Fibroblast of villous mesenchyme (primary cell): ENCODE measurements at places on chromosomes 2 and 18. TPM values are rescaled to one million over a fixed set of nuclear protein-coding genes. Genes with fewer than 3 reads are reported as not detected.

- no peak for DNase-seq
Measured at GRCh38 chr2:60555783-60556139, 2.3 kb upstream of the BCL11A start.

DNA sequence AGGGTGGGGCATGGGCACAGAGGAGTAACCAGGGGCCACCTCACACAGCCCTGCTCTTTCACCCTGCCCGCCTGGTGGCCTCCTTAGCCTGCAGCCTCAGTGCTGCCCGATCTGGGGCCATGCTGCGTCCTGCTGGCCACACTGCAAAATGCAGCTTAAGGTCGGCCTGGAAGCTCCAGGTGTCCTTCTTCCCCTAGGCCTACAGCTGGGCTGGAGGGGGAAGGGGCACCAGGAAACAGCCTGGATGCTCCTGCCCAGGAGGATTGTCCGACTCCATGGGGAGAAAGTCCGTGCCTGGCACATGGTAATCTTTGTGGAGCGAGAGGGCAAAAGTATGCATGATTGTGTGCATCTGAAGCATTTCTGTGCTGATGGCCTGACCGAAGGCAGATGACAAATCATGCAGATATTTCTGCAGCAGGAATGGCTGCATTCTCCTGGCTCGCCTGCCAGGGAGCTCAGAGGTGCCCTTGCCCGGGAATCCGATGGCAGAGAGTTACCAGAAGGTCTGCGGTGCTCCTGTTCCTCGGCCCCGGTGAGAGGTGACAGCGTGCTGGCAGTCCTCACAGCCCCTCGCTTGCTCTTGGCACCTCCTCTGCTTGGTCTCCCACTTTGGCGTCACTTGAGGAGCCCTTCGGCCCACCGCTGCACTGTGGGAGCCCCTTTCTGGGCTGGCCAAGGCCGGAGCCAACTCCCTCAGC lies 12.8 kb upstream of the ALPP start:
- peak; percentile 38 for DNase-seq

DNA sequence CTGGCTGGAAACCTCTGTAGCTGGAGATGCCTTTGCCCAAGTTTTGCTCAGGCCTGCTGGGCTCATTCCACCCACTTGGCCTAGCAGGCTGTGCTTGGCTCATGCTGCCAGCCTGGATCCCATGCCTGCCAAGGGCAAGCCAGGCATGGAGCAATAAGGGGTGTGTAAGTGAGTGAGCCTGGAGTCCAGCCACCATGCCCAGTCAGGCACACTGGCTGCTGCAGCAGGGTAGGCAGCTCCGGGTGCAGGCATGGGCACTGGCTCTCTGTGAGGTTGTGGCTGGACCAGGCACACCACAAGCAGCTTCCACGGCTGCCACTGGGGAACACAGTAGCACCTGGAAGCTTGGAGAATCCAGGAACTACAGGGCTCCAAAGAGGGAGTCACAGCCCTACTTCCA lies 147.7 kb upstream of the HS6ST1 start:
- no peak for DNase-seq

- DNase-seq, result peak; percentile 88
Measured at GRCh38 chr2:42064417-42064942, 16.7 kb downstream of the PKDCC start.

GRCh38 chr2:94939349-94939748 lies 68.1 kb downstream of the TEKT4 start:
- no peak for DNase-seq

GRCh38 chr18:923144-923866 lies 18.6 kb downstream of the ADCYAP1 start:
- no peak for DNase-seq

DNA sequence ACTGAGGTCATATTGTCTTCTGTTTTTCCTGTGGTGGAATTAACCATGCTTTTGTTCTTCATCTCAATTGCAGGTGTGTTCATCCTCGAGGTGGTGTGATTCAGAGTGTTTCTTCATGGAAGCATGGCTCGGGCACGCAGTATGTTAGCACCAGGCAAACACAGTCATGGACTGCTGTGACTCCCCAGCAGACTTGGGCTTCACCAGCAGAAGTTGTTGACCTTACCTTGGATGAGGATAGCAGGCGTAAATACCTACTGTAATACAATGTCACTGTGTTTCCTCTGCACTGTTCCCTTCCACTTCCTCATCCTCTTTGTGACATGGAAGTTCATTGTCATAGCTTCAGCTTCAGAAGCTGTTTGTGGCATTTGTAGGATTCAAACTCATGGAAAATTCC lies 158.7 kb downstream of the HAUS1 start:
- DNase-seq, result no peak

GRCh38 chr2:23452372-23452771 lies 67.4 kb downstream of the KLHL29 start:
- no peak for DNase-seq

DNA sequence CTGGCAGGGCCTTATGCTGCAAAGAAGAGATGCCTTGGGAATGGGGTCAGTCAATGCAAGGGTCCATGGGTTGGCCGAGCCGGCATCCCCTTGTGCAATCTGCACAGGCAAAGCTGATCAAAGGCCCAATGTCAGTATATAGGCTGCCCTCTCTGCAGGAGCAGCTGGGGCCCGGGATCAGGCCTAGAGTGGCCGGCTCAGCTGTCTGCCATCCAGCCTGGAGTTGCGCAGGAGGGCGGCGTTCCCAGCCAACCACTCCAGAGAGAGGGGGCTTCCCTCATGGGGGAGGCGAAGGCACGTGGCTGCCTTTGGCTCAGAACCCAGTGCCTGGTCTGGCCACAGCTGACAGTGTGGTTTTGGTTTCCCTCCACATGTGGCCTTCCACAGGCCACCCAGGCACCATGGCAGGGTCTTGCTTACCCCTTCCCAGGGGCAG lies 3.9 kb downstream of the INPP5D start:
- no peak for DNase-seq

DNA sequence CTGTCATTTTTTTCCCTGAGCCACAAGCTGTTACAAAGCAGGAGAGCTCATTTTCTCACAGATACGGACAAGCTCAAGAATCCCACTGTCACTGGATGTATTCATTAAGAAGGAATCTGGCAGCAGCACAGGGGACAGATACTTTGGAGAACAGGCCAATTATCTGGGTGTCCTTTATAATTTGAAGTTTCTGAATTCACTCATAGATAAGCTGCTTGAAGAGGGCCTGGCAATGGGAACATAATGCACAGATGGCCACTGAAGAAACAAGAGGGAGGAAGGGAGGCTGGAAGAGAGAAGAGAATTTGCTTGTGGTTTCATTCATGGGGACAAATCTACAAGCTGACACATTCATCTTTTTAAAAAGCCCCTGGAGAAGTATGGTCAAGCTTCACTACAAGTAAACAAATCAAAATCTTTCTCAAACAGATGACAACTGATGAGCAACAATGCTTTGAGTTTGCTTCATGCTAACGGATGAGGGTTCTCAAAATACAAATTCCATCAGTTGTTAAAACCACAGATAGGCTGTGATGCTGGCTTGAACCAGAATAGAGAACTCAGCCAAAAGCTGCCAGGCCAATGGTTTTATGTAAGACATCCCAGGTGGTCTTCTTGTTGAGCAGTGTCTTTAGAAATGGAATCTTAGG lies 11.9 kb downstream of the BCL2 start:
- DNase-seq, result no peak

DNA sequence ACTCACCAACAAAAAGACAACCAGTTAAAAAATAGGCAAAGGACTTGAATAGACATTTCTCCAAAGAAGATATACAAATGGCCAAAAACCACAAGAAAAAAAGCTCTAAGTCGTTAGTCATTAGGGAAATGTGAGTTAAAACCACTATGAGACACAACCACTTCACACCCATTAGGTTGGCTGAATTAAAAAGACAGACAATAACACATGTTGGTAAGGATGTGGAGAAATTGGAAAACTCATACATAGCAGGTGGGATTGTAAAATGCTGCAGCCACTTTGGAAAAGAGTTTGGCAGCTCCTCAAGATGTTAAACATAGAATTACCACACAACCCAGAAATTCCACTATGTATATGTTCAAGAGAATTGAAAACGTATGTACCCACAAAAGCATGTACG lies 117.6 kb upstream of the SPATS2L start:
- no peak for DNase-seq

GRCh38 chr2:233473386-233473791 lies 93.2 kb downstream of the USP40 start:
- no peak for DNase-seq

- DNase-seq, result no peak
Measured at GRCh38 chr18:74929110-74929509, 279.8 kb downstream of the PTGR3 start.

DNA sequence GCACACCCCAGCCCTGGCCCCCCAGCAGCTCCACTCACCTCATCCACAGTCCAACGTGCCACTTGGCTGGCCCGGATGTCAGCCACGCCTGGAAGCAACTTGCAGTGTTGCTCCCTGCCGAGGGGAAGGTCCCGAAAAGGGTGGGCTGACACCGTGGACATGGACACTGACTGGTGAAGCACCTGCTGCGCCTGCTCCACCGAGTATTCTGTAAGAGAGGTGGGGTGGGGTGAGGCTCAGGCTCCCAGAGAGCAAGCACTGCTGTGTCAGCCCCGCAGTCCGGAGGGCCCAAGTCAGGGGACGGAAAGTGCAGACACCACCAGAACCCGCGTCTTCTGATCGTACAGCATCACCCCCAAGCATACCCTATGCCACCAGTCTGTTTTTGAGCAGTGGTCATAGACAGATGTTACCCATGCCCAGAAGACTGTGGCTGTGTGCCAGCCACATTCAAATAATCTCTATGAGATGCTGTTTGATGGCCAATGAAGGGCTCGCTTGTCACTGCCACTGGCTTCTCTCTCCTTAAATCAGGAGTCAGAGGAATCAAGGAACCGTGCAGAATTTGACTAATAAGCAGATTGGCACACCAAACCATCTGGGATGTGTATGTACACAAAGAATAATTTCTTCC lies 74.2 kb upstream of the TMEM200C start:
- DNase-seq, result no peak

- DNase-seq, result no peak
Measured at GRCh38 chr18:29540548-29540947, 1363.6 kb upstream of the CDH2 start.

- no peak for DNase-seq
Measured at GRCh38 chr2:149819356-149819957, 231.9 kb upstream of the MMADHC start.

GRCh38 chr2:46988733-46989481 lies 73.3 kb upstream of the MCFD2 start:
- DNase-seq, result no peak

GRCh38 chr2:62663920-62664795 lies 41.4 kb upstream of the EHBP1 start:
- DNase-seq, result peak; percentile 91

ZNF396 gene
- 0.64 and 1.3 TPM in 2 replicates for total RNA-seq

CFAP53 gene
- total RNA-seq, result under 0.01 and 0.32 TPM in 2 replicates

MLPH gene
- total RNA-seq, result 29.3 and 40.6 TPM in 2 replicates

GREB1L gene
- 8.7 and 25.0 TPM in 2 replicates for total RNA-seq

SULT1C2 gene
- total RNA-seq, result not detected in 2 replicates
